ENCODE measurements at places on chromosomes 3 and 15.

DNA sequence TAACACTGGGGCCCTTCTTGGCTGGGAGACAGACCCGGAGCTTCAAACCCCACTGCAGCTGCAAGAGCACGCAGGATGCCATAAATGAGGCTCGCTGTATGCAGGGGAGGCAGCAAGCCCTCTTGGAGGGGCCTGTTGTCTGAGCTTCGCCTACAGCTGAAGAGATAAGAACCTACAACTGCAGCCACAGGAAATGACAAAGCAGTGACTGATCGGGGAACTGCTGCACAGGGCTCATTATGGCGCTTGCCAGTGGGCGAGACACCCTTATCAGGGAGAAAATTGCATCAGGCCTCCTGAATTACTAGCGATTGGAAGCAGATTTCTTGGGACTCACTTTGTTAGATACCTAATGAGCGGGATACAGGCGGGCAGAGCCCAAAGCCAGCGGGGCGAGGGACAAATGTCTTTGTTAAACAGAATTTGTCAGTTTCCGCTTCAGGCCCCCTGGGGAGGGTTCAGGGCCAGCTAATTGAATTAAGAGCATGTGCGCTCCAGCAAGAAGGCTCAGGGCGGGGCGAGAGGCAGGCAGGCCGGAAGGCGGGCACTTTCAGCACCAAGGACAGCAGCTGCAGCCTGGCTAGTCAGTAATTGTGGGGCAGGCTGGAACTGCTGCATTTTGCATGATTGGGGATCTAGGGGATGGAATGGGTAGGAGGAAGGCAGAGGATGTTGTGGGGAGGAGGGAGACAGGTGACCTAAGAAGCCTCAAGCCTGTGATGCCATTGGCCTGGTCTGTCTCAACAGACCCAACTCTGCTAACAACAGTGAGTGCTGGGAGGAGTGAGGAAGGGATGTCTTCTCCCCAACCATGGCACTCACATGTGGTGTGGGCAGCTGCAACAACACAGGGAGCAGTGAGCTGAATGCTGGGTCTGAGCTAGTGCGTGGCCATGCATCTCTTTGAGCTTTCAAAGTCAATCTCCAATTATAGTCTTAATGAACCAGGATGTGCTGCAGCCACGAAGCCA, 55.3 kb downstream of the CCDC33 start:
- peak; percentile 69 for DNase-seq

DNA sequence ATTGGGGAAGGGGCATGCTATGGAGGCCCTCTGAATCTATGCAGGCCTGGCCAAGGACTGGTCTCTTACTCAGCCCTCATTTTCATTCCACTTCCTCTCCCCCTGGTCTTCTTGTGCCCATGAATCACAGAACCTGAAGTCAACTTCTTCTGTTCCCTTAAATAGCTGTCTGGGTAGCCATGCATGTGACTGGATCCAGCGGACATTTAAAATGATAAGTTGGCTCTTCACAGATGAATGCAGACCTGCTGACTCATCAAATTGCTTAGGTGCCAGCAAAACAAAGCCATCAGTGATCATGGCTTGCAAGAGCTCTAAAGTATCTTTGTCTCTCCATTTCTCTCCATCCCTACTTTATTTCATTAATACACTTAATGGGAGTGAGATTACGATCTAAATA, 90.1 kb upstream of the CADPS start:
- no peak for DNase-seq

GRCh38 chr15:98599909-98600691, 48.2 kb upstream of the IGF1R start:
- no peak for DNase-seq

DNA sequence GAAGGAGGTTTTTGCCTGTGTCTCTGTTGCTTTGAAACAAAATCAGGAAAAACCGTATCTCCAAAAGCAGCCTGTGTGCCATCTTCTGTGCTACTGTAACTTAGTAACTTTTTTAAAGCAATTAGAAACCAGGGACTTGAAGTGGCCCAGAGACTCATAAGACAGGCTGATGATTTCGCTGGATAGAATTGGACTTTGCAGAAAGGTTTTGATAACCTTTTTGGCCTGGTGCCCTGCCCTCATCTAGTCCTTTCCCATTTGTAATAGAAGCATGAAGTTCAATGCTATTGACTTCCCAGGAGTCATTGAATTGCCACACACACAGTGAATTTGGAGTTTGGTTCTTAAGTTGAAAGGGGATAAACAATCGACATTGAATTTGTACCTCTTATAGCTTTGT, 157.2 kb downstream of the PTPRG start:
- no peak for DNase-seq

GRCh38 chr15:58519516-58519915, 87.7 kb downstream of the LIPC start:
- DNase-seq, result no peak

GRCh38 chr15:78969687-78970349, 25.0 kb upstream of the CTSH start:
- DNase-seq, result no peak

DNA sequence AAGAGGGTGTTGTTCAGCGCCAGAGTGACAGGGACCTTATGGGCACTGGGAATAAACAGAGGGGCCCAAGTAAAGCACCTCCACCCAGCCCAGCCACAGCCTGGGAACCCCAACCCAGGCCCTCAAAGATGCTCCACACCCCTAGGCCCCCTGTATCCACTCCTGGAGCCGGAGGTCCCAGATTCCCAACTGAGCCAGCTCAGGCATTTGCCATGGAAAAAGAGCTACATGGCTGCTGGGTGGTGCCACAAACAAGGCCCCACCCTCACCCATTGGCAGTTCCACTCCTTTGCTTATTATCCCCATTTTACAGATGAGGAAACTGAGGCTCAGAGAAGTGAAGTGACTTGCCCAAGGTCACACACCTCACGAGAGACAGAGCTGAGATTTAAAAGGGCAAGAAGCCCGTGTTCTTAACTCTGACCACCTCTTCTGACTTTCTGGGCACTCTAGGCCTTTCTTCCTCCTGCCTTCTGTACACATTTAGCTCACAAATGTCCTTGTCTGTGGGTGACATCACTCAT, 16.9 kb downstream of the ANPEP start:
- DNase-seq, result no peak

GRCh38 chr3:112638327-112639020, 2.5 kb downstream of the CCDC80 start:
- DNase-seq, result no peak

DNA sequence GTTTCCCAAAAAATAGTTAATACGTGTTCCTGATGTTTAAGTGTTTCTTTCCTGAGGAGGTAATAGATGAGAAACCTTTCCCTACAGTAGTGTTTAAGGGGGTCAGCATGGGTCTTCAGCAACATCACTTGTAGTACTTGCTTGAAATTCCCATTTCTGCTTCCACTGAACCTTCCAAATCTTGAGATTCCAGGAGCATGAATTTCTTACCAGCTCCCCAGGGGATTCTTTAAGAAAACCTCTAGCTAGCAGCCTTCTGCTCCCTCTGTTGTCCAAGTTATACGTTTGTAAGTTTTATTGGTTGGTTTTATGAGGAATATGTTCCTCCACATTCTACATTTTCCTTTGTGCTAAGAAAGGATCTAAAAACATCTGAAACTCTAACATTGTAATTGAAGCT, 38.2 kb upstream of the ACP3 start:
- no peak for DNase-seq

DNA sequence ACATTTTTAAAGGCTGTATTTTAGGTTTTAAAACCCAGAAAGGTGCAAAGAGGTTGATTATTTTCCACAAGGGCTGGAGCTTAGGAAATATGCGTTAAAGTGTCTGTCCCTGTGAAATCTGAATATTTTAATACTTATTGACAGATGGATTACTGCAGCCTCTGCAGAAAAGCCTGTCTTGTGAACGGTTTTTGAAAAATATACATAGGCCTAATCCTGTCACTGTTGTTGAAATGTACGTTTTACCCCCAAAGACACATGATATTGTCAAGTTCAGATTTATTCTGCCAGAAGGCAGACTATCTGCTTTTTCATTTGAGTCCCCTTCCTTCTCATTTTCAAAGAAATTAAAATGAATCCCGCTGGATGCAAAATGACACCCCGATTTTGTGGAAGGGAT, 2.2 kb upstream of the BCL6 start:
- DNase-seq, result no peak

GRCh38 chr15:99878835-99879234, 145.6 kb upstream of the LYSMD4 start:
- DNase-seq, result no peak

GRCh38 chr15:85810075-85810474, 15.3 kb upstream of the KLHL25 start:
- DNase-seq, result peak; percentile 32

- no peak for DNase-seq
Measured at GRCh38 chr3:38490281-38491030, 5.7 kb upstream of the EXOG start.

- DNase-seq, result peak; percentile 82
Measured at GRCh38 chr3:113912552-113913236, 35.1 kb upstream of the ZDHHC23 start.

GRCh38 chr15:65101411-65101890, 13.5 kb downstream of the UBAP1L start:
- DNase-seq, result peak; percentile 61

GRCh38 chr15:94674296-94674695, 442.9 kb downstream of the MCTP2 start:
- peak; percentile 89 for DNase-seq

- DNase-seq, result no peak
Measured at GRCh38 chr3:4063916-4064574, 239.1 kb upstream of the SETMAR start.

DNA sequence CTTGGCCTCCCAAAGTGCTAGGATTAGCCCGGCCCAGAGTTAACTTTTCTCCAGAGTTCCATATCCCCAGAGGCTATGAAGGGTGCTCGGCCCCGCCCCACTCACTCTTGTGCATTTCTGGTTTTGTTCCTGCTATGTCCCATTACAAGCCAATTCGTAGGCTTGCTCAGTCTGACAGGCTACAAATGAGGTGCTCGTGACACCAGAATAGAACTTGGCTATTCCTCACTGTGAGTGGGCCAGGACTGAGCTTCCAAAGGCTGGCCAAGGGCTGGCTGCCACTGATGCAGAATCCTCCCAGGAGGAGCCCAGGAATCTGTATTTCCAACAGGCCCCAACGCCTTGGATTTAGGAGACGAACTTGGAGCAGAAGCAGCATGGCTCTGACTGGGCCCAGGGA, 282.7 kb upstream of the C2CD4B start:
- no peak for DNase-seq

DNA sequence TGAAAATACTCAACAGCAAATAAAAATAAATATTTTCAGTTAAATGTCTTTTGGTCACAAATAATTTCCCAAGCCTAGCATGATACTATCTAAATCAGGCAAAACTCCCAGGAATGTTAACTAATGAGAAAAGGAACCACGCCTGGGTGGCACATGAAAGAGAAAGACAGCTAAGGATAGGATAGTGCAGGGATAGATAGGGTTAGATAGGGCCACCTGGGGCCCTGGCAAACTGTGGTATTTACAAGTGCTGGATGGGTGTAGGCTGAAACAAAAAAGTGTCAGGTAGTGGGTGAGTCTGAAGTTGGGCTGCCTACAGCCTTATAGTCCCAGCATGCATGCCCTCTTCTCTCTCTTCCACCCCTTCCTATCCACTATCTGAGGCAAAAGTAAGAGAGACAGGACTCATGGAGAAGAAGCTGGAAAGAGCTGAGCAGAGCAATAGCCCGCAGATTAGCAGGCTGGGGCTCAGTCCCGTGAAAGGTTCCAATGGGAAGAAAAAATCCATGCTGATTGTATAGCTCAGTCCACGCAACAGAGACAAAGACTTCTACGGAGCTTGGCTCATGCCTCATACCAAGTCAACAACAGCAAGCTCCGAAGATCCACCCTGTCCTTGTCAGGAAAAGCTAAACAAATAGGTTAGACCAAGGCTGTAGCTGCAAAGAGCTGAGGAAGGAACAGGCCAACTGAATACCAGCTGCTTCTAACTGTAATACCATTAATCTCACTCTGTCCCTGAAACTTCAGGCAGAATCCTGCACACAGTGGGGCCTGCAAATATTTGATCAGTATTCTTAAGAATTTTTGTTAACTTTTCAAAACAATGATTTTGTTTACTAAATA, 342.1 kb upstream of the ATP11B start:
- no peak for DNase-seq

GRCh38 chr3:5585085-5585484, 397.6 kb downstream of the EDEM1 start:
- no peak for DNase-seq

DNA sequence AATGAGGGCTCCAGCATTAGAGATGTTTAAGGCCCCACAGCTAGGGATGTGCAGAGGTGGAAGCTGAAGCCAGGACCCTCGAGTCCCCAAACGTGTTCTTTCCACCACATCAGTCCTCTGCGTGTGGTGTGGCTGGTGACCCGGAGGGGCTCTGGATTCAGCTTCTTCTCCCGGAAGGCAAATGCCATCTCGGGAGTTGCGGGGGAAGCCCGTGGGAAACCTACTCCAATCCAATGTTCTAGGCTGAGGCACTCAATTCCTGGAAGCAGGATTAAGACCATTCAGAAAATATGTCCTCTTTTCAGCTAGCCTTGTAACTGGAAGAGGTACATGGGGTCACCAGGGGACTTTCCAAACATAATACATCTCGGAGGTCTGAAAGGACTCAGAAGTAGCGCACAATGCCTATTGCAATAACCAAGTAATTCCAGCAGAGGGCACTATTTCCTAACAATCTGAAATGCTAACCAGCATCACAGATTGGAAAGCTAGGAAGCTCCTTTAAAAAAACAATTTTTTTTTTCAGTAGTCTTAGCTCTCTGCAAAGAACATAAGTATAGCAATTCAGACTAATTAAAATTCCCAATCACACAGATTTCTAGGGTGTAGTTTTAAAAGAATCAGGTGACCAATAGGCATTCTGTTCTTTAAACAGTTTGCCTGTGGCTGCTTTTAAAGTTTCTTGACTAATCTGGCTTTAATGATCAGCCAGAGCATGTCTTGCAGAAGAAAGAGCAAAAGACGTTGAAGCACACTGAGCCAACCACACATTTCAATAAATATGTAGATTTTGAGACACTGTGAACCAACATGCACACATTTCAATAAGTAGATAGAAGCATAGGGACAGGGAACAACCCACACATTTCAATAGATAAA, 36.1 kb downstream of the BNC1 start:
- peak; percentile 72 for DNase-seq

DNA sequence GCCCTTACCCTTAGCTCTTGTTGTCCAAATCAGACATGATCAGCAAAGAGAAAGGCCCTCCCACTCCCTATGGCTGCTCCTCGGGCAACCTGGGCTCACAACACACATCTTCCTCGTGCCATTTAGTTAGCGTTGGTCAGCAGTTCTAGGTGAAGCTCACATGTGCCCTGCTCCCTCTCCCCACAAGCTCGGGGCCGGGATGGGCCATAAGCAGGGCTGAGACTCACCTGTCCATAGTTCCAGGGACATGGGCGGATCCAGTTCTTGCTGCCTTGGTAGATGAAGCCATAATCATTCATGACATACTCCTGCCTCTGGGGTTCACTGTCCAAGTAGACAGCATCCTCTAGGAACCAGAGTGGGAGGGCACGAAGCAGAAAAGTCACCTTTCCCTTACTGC, 10.4 kb downstream of the TGM5 start:
- no peak for DNase-seq

DNA sequence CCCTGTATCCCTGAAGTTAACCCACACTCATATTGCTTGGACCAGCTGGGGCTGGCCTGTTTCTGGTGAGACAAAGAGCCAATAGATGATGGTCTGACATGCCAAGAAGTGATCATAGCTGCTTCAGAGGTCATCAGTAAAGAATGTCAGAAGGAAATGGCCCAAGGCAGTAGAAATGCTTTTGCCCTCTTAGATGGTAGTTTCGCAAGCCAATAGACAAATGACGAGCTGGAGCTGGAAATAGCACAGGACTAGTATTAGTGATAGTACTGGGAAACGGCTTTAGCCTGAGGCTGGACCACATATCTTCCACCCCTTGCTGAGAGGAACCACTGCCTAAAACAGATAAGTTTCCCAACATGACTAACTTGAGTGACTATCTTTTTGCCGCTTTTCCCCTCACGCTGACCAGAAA, 176.1 kb upstream of the THBS1 start:
- DNase-seq, result peak; percentile 97
